Activated gamma-delta T cell treated with anti-CD3 and anti-CD28 coated beads, Interleukin-2, amount 50 U/mL, for 16 hours (primary cell): ENCODE measurements at places on chromosomes 4 and X.

DNA sequence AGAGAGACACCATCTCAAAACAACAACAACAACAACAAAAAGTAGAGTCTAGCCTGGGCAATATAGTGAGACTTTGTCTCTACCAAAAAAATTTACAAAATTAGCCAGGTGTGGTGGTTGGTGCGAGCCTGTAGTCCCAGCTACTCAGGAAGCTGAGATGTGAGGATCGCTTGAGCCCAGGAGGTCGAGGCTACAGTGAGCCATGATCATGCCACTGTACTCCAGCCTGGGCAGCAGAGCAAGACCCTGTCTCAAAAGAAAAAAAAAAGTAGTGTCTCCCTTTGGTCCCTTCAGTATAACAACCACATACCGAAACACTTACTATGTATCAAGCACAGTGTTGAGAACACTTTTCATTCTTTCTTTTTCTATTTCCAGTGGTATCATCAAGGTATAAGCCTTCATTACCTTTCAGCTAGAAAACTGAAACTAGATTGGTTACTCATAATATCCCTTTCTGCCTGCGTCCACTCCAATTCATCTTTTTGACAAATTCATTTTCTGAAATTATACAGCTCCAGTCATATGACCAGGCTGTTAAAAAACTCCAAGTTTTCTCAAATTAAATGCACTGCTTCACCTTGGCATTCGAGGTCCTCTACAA lies 54.1 kb downstream of the RPS6KA3 start:
- DNase-seq: no peak

GRCh38 chr4:43607827-43608461 lies 715.4 kb downstream of the GRXCR1 start:
- DNase-seq: no peak

DNA sequence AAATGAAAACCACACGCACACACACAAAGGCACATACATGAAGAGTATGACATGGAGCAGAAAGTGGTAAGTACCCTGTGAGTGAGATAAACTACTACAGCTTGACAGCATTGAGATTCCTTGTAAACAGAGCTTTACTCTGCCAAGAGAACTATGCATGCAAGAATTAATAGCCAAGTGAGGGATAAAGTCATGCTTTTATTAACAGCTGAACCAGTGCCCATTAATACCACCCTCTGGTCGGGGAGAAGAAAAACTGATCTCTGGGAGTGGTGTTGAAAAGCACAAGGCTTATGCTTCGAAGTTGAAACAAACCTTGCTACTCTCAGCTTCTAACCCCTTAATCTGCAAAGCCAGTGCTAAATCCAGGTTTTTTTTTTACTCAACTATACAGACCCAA lies 95.9 kb upstream of the C1QTNF7 start:
- no peak for DNase-seq

GRCh38 chr4:79227860-79228259 lies 98.0 kb downstream of the NAA11 start:
- no peak for DNase-seq

DNA sequence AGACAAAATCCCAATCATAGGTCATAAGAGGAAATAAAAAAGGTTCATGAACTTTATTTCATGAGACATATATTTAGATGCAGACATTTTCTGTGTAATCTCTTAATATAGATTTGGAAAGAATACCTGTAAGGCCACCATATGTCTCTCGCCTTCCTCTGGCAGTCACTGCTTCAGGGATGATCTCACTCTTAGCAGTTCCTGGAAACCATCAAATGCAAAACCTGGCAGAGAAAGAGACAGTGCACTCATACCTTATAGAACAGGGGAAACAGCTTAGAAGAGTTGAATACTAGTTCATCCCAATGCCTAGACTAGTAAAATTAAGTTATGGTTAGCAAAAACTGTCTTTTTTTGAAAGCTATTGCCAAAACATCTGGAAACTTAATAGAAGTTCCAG lies 243.3 kb downstream of the GASK1B start:
- no peak for DNase-seq

DNA sequence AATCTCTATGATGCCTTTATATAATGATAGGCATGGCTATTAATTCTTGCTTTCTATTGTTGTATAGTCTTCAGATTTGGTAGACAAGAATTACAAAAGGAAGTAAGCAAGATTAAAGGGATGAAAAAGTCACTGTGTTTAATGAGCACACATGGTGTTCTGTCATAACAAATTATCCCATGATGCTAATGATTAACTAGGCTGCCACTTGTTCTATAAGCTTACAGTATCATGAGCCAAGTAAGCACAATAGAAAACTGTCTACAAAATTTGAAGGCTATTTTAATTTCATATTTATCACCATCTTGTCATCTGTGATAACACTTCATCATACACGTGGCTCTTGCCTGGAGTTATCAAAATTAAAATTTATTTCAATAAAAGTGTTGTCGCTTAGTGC lies 466.7 kb downstream of the GASK1B start:
- DNase-seq: no peak

- peak; percentile 70 for DNase-seq
These were observed 29.6 kb upstream of the SPON2 start for GRCh38 chr4:1201851-1202525.

DNA sequence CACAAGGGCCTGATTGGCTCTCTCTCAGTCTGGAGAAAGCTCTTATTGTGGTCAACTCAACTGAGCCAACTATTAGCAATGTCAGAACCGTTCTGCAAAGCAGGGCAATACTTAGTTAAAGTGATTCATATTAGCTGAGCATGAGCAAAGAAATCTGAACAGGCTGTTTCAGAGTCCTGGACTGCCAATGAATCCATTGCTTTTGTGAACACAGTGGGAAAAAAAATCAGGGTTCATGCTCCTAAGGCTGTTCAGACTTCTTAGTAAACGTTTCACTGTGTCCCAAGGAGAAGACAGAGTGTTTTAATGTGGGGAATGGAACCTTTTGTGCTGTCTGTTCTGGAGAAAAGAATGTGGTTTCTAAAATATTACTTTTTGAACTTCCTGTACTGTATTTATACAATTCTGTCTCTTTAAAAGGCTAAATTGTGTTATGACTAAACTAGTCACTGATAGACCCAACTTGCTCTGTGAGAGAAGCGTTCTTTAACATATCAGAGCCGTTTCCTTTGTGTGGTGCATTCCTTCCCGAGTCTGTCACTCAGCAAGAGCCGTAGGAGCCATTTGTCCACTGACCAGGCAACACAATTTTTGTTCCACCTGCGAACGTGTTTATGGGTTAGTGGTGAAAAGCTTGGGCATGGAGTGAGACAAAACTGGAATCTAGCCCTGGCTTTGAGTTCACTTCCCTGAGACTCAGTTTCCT lies 366.1 kb downstream of the FBXO8 start:
- no peak for DNase-seq

DNA sequence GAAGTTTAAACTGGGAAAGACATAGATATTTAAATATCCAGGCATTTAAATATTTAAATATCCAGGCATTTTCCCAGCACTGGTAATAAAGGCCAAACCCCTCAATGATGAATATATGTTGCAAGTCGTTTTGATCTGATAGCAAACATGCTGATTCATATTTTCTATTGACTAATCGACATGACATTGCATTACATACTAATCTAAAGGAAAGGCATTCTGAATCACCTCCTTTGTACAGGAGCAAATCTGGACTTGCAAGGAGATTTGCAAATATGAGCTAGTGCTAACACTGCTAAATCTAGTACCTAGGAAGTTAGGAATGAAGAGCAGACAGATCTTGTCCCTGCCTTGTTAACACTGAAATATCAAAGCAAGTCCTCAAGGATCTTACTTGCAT lies 207.3 kb downstream of the SLC7A11 start:
- no peak for DNase-seq

- DNase-seq: no peak
These were observed 35.5 kb downstream of the SHROOM3 start for GRCh38 chr4:76470532-76470931.

DNA sequence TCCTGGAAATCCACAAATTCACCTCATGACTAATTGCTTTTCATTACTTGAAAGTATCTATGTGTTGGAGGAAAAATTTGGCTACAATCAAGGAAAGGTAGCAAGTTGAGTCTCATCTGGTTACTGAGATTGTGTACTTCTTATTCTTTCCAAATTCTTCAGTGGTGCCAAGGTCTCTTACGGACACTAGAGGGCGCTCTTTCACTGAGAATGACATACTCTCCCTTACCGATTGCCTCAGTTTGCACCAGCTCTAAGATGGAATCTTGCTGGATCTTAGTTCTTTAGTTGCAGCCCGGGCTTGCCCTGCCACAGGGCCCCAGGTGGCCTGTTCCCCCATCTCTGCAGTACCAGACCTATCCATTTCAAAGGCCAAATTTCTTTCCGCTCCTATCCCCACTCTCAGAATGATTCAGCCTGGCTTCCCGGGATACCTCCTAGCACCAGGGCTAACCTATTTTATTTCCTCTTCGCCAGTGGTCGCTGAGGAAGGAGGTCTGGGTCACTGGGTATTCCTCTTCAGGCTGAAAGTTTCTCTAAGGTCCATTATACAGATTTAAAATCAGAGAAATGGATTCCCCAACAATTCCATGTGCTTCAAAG lies 24.6 kb upstream of the GPR50 start:
- DNase-seq: no peak

DNA sequence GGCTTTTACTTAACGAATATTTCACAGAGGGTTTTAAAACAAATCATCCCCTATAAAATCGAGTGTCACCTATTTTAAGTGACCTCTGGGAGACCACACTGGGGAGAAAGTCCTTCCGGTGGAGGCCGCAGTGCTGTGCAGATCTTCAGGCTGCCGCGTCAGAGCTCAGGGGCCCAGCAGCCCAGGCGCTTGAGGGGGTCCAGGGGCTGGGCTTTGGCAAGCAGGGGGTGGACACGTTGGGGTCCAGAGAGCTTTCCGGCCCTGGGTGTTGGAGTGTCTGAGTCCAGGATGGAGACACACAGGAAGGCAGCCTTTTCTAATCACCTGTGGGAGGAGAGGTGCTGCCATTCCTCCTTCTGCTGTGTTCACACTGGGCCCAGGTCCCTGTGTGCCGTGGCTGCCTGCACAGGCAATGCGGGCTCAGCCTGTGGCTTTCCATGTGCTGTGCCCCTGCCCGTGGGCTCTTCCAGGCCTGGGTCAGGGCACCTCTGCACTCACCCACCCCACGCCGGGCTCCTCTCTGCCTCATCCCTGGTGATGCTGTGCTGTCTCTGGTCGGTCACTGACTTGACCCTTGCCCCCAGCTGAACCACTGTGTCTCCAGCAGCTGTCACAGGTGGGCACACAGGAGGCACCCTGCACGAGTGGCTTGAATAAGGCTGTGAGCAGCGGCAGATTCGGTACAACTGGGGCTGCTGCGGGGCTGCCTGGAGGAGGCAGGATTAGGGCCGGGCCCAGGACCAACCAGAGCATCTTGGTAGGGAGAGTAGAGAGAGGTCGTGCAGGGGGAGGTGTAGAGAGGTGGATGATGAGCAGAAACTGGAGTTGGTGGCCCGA lies 10.0 kb downstream of the HTRA3 start:
- no peak for DNase-seq

- no peak for DNase-seq
These were observed 71.1 kb downstream of the CLOCK start for GRCh38 chr4:55475394-55476243.

- DNase-seq: no peak
These were observed 126.5 kb downstream of the LRBA start for GRCh38 chr4:150888625-150889024.

DNA sequence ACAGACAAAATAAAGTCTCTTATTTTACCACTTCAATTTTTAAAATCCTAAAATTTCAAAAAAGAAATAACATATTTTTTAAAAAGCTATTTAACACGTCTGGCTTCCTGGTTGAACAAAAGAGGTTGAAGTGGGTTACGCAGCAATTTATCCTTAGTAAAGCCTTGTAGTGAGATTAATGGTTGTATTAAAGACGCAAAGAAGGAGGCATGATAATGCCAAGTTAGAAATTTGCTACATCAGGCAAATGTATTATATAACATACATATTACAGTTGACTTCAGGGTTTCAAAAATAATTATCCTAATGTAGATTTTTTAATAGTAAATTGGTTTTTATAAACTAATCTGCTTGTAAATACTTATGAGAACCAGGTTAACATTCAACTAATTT lies 35.3 kb downstream of the ANKRD17 start:
- DNase-seq: no peak

- DNase-seq: no peak
These were observed 206.0 kb downstream of the DCTD start for GRCh38 chr4:182711211-182711610.

- no peak for DNase-seq
These were observed 115.6 kb downstream of the CAMK2D start for GRCh38 chr4:113645771-113646441.

DNA sequence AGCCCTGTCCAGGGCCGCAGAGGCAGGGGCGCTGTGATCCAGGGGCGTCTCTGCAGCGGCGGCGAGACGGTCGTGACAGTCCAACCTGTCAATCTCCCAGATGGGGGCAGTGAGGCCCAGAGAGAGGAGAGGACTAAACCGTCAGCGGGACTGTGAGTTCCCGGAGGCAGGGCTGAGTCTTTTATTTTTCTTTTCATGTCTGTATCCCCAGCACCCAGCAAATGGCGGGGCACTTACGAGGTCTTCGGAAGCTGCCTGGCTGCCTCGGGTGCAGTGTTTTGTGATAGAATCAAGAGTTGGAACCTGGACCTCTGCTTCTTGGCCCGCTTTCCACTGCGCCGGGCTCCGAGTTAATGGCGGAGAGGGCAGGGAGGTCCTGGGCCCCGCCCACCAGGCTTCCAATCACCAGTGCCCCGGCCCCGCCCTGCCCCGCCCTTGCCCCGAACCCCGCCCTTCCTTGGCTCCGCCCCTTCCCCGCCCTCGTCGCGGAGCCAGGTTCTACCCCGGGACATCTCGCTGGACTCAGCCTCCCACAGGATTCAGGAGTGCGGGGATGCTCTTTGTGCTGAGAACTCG lies 35.3 kb upstream of the GRPEL1 start:
- peak; percentile 59 for DNase-seq

DNA sequence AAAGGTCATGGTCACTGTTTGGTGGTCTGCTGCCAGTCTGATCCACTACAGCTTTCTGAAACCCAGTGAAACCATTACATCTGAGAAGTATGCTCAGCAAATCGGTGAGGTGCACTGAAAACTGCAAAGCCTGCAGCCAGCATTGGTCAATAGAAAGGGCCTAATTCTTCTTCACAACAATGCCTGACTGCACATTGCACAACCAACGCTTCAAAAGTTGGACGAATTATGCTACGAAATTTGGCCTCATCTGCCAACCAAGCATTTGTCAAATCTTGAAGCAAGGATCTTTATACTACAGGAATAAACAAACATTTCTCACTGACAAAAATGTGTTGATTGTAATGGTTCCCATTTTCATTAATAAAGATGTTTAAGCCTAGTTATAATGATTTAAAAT lies 90.4 kb downstream of the EIF4E start:
- DNase-seq: no peak
